Activated T-cell treated with anti-CD3 and anti-CD28 coated beads for 48 hours (primary cell): ENCODE measurements at places on chromosomes 5 and 9.

- no peak for DNase-seq
Observed at GRCh38 chr5:110916381-110917049, 155.0 kb upstream of the TSLP start.

GRCh38 chr9:96048956-96049831 lies 173.7 kb downstream of the ERCC6L2 start:
- no peak for DNase-seq

DNA sequence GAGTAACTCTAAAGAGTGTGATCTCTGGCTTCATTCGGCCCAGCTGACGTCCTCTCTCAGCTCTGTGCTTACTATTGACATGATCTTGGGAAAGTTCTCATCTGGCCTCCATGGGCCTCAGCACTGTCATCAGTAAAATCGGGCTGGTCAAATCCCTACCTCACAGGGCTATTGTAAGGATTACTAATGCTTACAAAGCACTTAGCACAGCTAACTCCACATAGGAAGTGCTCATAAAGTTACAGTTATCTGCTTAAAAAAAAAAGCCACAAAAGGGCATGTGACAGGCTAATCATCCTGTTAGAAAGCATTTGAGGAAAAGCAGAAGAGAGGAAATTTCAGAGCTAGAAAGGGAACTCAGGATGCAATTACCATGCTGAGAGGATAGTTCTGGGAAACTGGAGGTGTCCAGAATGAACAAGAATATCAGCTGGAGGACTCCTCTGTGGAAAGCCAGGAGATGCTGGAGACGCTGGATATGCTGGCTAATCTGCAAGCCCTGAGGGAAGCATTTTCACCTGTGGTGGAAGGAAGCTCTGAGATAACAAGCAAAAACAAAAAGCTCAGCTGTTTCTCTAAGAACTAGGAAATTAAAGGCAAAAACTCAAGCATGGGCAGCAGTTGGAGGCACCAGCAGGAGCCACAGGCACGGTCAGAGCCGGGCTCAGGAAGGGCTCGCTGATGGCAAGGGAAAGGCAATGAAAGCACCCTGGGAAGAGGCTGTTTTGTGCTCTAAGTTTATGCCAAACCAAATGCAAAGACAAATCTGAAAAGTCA lies 4.4 kb upstream of the BHMT start:
- no peak for DNase-seq

DNA sequence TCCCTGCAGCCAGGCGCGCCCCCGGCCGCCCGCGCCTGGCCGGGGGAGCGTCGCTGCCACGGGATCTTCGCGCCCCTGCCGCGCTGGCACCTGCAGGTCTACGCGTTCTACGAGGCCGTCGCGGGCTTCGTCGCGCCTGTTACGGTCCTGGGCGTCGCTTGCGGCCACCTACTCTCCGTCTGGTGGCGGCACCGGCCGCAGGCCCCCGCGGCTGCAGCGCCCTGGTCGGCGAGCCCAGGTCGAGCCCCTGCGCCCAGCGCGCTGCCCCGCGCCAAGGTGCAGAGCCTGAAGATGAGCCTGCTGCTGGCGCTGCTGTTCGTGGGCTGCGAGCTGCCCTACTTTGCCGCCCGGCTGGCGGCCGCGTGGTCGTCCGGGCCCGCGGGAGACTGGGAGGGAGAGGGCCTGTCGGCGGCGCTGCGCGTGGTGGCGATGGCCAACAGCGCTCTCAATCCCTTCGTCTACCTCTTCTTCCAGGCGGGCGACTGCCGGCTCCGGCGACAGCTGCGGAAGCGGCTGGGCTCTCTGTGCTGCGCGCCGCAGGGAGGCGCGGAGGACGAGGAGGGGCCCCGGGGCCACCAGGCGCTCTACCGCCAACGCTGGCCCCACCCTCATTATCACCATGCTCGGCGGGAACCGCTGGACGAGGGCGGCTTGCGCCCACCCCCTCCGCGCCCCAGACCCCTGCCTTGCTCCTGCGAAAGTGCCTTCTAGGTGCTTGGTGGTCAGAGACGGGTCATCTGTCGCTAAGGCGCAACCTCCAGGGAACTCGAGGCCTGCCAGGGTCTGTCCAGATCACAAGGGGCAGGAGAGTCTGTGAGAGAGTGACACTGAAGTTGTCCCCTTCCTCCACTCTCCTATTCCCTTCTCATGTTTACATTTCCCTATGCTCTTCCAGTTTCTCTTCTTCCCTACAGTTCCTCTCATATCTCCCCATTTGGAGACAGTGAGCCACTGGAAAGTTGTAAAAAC lies 1.3 kb downstream of the GPR150 start:
- DNase-seq = peak; percentile 47

- no peak for DNase-seq
Observed at GRCh38 chr9:134546246-134546731, 95.3 kb upstream of the COL5A1 start.
